Activated naive CD4-positive, alpha-beta T cell treated with Interleukin-2 at 50 U/mL for 16 hours (primary cell): ENCODE measurements at places on chromosomes 2 and 18.

DNA sequence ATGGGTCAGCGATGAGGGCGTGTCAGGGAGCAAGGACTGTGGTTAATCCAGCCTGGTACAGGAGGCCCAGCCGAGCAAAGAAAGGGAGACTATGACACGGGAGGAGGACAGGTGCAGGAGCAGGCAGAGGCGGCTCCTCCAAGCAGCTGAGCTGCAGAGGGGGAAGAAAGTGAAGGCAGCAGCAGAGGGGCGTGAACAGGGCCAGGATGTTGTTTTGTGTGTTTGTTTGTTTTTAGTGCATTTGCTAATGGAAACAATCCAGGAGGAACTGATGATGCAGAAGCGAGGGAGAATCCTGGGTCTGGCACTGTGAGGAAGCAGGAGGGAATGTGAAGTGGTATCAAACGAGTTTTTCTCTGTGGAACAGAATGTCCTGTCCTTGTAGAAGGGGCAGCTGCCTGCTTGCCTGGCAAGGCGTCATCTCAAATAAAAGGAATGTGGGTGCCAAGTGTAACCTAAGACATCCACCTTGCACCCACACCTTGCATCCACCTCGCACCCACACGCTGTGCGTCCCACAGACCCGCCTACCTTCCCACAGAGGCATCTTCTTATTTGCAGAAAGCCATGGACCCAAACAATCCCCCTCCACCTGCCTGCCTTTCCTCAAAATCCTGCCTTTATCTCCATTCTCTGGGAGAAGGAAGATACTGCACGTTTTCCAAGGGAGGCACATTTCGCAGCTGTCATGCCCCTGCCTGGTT, 134.8 kb downstream of the SH3BP4 start:
- DNase-seq: no peak

- peak; percentile 82 for DNase-seq
Measured at GRCh38 chr2:31233741-31234682, at the start of gene EHD3. TSS of gene EHD3 (plus strand) at chr2:31234152. CDS start at chr2:31234622, 470 bp downstream.

DNA sequence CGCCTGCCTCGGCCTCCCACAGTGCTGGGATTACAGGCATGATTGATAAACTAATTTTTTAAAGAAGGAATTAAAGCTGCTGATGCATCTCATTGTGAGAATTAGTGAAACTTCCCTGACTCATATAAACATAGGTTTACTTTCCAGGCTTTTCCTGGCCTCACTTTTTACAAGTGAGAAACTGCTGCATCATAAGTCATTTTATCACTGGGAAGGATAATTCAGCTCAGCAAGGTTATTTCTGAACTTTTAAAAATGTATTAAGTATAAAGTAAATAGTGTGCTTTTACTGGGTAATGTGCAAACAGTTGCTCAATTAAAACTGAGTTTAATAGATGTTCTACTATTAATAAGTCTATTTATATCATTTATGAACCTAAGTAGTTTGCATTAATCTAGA, 1130.3 kb upstream of the CDH2 start:
- no peak for DNase-seq

GRCh38 chr18:56221195-56222065, 417.0 kb downstream of the TXNL1 start:
- DNase-seq: no peak

- DNase-seq: no peak
Measured at GRCh38 chr2:218859988-218860831, 605 bp downstream of the WNT6 start.

DNA sequence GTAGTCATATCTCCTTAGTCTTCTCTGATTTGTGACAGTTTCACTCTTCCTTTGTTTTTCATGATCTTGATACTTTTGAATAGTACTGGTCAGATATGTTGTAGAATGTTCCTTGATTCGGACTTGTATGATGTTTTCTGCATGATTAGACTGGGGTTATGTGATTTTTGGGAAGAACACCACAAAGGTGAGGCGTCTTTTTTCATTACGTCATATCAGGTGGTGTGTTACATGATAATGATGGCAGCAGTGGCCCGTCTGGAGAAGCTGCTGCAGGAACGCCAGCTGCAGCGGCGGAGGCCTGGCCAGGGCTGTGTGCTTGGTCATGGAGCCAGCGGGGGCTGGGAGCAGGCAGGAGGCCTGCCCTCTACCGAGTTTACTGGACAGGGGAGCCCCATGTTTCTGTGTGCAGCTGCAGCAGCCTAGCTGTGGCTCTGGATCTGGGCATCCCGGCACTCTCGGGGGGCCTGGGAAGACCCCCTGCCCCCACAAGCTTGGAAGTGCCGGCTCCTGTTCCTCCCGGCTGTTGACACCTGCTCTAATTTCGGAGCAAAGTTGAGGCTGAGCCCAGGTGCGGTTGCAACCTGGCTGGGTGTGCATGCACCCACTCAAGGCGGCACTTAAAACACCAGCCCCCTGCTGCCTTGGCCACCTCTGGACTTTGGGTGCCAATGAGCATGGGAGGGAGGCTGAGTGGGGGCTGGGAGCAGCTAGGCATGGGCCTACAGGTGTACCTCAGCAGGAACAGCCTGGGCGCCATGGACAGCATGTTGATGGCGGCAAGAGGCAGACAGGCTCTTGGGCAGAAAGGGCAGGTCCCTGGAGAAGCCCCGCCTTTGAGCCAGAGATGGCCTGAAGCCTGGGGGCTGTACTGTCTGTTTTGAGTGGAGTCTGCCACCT, 26.1 kb downstream of the SLC4A10 start:
- no peak for DNase-seq

DNA sequence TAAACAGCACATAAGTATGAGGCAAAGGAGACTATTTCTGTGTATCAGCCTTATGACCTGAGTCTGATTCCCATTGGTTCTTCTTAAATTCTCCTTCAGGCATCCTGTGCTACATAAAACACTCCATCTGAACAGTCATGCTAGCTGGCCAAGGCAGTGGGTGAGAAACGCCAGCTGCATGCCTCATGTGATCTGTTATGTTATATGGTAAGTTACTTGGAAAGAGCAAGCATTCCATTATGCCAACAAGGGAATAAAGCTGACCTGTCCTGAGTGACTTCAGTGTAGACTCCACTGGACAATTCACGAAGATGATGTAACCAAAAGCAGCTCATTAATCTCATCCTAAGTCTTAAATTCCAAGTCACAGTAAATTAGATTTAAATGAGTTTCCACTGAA, 216.5 kb upstream of the FN1 start:
- no peak for DNase-seq
